ENCODE measurements at places on chromosomes 16 and 17. TPM values are rescaled to one million over a fixed set of nuclear protein-coding genes. Genes with fewer than 3 reads are reported as not detected.

The SSTR5 gene
- total RNA-seq: not detected

The FZD2 gene
- 17.5 TPM for total RNA-seq

The NPIPA7 gene
- 1.4 TPM for total RNA-seq

The TBC1D3C gene
- total RNA-seq: not detected

The TP53TG3F gene
- not detected for total RNA-seq

The HEATR9 gene
- total RNA-seq: not detected

The CCL22 gene
- not detected for total RNA-seq

The ANKS4B gene
- total RNA-seq: not detected

The SPAG7 gene
- total RNA-seq: 71.4 TPM

The SLC6A2 gene
- not detected for total RNA-seq
